ENCODE measurements at places on chromosomes 12 and 14.

- no peak for DNase-seq
Observed at GRCh38 chr12:91690531-91690930, 455.1 kb downstream of the BTG1 start.

DNA sequence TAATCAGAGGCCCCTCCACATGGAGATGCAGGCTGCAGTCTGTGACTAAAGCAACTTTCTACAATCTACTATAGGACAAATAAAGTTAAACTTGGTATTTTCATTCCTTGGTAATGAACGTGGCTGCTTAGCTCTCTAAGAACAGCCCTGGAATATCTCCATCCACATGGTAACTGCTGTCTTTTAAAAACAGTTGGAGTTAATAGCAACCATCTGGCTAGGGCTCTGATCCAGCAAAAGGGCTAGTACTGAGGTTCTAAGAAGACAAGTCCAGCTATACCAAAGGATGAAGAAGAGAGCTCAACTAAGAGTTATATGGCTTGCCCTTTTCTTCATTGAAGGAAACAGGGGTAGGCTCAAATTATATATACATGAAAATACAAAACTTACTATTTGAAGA is 920.1 kb downstream of the FLRT2 start:
- DNase-seq: no peak

- DNase-seq: no peak
Observed at GRCh38 chr12:22034709-22035506, 11.1 kb upstream of the CMAS start.

DNA sequence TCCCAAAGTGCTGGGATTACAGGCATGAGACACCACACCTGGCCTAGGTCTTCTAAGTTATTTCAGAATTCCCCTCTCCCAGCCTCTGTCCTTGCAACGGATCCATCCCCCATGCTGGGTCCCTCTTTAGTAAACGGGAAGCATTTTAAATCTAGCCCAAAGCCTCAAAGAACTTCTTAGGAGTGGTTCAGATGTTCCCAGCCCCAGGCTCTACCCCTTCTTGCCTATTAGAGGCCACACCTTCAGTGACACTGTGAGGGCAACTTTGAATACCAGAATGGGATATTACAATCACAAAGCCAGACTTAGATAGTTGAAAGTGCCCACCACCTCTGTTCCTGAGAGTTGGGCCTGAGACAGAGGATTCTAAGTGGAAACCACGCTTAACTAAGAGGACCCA is 18.1 kb upstream of the SPPL3 start:
- DNase-seq: no peak

DNA sequence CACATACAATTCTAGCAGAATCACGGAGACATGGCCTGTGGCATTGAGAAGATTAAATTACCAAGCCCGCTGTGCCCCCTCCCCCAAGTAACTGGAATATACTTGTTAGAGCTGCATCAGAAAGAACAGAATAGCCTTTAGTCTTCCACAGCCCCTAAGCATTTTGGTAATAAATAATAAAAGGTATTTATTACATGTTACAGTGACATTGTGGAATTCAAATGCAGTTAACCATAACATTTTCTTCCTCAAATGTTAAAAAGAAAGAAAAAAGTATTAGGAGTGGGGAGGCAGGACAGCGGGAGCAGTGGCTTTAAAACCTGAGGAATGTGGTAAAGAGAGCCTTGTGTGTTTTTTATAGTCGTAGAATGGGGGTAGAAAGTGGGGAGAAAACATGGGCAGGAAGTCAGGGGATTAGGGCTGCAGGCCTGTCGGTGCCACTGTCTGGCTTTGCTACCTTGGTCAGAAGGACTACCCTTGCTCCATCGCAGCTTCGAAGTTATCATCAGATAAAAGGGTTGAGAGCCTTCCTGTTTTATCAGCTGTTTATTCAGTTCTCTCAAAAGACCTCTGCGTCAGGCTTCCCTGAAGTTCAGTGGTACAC is 255.9 kb downstream of the MSRB3 start:
- no peak for DNase-seq

Data from activated effector memory CD4-positive, alpha-beta T cell treated with anti-CD3 and anti-CD28 coated beads, Interleukin-2, amount 50 U/mL, for 16 hours (primary cell).